Left kidney (tissue), 8 donors: ENCODE measurements at places on chromosomes 16 and 17. TPM values are rescaled to one million over a fixed set of nuclear protein-coding genes. Genes with fewer than 3 reads are reported as not detected.

The KRTAP4-5 gene
- not detected for polyA plus RNA-seq

The KRTAP4-9 gene
- polyA plus RNA-seq: not detected

The CYB5B gene
- 151 TPM for polyA plus RNA-seq

The CTRB2 gene
- not detected for polyA plus RNA-seq

The KATNIP gene
- 26.5 TPM for polyA plus RNA-seq

The PYY gene
- 0.22 TPM for polyA plus RNA-seq

The SLC5A11 gene
- 5.6 TPM for polyA plus RNA-seq

DNA sequence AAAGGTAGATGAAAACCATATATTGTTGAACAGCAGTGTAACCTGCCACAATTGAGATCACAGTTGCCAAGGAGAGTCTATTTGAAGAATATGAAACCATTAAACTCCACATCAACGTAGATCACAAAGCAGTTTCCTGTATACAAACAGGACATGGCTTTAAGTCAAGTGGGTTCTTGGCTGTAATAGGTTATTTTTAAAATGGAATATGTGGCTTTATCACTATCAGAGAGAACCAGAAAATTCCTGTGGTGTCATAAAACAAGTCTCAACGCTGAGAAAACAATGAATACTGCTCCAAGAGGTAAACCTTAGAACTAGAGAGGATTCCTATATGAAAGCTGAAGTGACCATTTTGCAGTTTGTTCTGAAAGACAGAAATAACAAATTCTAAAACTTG is 999.7 kb downstream of the CDH11 start:
- no peak for DNase-seq

- no peak for DNase-seq
Measured at GRCh38 chr17:12318571-12319266, 298.0 kb downstream of the MAP2K4 start.

- no peak for DNase-seq
Measured at GRCh38 chr17:4872786-4873185, 26.6 kb upstream of the C17orf107 start.

DNA sequence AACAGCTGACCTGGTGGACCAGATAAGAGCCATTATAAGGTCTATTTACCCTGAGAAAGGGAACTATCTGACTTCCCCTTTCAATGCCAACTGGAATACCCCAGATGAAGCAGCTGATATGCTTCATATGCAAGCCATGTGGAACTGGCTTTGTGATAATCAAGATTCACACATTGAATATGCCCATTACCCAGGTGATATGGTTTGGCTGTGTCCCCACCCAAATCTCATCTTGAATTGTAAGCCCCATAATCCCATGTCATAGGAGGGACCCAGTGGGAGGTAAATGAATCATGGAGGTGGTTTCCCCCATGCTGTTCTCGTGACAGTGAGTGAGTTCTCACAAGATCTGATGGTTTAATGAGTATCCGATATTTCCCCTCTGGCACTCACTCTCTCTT is 42.1 kb downstream of the IKZF3 start:
- no peak for DNase-seq

- DNase-seq: no peak
Measured at GRCh38 chr17:70855401-70856054, 686.2 kb downstream of the KCNJ2 start.

DNA sequence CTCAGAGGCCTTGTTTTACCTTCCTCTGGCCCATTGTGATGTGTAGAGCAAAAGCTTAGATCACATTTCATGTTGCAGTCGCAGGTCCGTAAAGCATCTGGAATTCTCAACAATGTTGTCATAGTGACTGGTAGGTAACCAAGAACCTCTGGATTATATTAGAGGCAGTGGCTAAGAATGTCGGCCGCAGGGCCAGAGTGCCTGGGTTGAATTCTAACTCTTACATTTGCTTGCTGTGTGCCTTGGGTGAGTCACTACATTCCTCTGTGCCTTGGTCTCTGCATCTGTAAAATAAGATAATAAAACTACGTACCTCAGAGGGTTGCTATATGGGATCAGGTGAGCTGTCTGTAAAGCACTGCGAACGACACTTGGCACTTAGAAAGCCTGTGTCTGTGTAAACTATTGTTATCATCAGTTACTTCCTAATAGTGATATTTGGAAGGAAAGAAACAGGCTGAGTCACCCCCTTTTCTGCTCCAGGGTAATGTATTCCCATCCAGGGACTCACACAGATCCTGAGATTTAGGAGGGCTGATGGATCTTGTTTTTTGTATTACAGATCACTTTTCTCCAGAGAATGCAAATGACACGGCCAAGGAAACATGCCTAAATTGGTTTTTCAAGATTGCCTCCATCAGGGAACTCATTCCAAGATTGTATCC is 52.2 kb downstream of the VPS35L start:
- DNase-seq: no peak

GRCh38 chr17:38415250-38416194 is 12.7 kb upstream of the ARHGAP23 start:
- no peak for DNase-seq

- no peak for DNase-seq
Measured at GRCh38 chr16:48542966-48543365, 67.0 kb downstream of the N4BP1 start.

- no peak for DNase-seq
Measured at GRCh38 chr16:4232541-4233386, 9.1 kb downstream of the SRL start.

DNA sequence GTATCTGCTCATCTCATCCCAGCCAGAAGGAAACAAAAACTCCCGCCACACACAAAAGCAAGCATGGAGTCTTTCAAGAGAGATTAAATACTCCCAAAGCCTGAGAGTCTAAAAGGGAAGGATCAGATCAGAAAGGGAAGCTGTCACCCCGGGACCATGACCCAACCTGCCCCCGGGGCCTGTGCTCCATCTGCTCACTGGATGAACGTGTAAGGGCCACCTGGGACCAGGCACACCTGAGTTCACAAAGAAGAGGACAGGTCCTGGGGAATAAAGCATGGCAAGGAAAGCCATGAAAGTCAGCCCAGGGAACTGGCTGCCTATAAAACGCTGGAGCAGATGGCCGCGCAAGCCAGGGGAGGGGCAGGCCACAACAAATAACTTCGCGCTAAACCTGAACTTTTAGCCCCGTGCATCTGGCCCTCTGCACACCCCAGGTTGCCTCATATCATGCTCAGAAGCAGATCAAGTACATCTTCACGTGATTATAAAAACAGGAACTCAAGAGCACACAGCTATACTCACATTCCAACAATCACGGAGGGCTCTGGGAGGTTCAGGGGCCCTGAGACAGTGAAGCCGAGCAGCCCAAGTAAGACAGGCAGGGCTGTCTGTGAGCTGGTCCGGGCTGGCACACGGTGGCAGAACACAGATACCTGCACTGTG is 3.4 kb downstream of the TMEM11 start:
- DNase-seq: no peak

GRCh38 chr17:48530208-48530886 is 464 bp downstream of the HOXB1 start:
- no peak for DNase-seq

- DNase-seq: peak; percentile 58
Measured at GRCh38 chr16:361872-362701, 8.3 kb downstream of the MRPL28 start.

GRCh38 chr17:48539177-48539576 is 5.7 kb downstream of the HOXB2 start:
- no peak for DNase-seq

DNA sequence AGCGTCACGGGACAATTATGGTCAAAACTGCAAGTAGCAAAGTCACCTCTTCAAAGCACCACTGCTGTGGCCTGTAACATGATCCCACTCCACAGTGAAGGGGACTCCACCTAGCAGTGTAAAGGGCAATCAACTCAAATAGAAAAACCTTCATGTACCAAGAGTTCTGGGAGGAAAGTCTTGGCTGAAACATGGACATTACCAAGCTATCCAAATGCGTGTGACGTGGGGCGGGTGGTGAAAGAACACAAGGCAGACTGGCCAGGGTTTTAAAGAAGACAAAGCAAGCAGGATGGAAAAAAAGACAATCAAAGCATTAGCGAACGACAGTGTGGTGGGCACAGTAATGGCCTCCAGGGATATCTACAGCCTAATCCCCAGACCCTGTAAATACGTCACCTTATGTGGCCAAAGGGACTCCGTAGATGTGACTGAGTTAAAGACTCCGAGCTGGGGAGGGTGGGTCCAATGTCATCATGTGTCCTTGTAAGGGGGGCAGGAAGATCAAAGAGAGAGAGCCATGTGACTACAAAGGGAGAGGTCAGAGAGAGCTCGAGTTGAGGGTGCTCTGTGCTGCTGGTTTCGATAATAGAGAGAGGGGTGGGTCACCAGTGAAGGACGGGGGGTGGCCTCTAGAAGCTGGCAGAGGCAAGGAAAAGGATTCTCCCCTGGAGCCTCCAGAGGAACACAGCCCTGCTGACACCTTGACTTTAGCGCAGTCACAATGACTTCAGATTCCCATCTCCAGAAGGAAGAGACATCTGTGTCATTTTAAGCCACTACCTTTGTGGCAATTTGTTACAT is 6.0 kb downstream of the HSDL1 start:
- no peak for DNase-seq

GRCh38 chr17:57527221-57528057 is 217.7 kb downstream of the CCDC182 start:
- no peak for DNase-seq
